ENCODE measurements at places on chromosomes 7 and 10.

DNA sequence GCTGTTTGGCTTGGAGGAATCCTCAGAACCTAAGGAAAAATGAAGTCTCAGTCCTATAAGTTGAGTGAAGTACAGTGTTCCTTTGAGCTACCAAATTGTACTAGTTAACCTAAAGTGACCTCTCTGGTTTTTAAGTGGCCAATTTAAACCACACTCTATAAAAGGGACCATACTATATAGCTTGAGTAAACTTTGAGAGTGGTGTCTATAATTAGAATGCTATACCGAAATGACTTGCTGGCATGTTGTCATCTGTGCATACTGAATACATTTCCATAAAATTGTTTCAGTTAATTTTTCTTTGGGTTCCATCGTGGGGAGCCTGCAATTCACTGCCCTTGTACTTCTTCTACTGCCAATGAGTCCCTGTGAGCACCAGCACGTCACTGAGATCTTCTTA is 151.1 kb downstream of the DKK1 start:
- no peak for DNase-seq

DNA sequence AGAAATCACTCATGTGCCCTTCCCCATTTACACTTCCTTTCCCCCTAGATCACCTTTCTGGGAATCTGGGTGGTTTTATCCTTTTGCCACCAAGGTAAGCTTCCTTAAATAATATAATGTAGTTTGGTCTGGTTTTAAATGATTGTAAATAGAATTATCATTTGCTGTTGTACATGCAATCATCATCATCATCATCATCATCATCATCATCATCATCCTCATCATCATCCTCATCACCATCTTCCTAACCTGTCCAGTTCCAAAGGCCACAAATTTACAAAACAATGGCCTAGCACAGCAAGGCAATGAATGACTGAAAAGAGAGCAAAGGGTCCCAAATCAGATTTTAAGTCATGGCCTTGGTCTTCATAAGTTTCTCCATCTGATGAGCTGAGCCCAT is 329.7 kb downstream of the PLXNA4 start:
- no peak for DNase-seq

- no peak for DNase-seq
Measured at GRCh38 chr7:101905203-101905865, 87.9 kb downstream of the CUX1 start.

DNA sequence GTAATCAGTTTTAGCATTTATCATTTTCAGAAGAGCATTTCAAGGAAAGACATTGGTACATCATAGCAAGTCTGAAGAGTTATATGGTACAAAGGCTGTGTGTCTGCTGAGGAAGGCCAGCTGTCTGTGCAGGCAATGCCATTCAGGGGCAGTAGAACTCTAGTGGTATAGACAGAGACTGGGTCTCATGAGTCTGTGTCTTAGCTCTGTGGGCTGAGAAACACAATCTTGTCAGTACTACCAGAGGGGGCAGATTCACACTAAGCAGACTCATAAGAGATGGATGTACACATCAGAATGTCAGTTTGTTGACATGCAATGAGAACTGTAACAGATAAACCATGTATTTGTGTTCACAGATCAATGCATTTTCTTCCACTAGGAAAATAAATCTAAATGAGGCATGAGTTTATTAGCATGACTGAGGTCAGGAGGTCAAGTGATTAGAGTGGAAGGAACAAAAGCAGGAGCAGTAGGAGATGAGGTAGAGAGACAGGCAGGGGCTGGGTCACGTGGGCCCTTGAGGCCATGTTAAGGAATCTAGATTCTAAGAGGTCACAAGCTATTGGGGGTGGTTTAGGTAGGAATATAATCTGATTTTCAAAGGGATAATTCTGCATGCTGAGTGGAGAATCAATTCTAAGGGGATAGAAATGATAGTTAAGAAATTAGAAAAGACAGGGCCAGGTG is 7.5 kb upstream of the GGCT start:
- no peak for DNase-seq

GRCh38 chr7:128918016-128918665 is 7.6 kb upstream of the KCP start:
- no peak for DNase-seq

- DNase-seq = peak; percentile 64
Measured at GRCh38 chr10:92573798-92574547, at the start of gene IDE. Gene IDE (minus strand): TSS chr10:92574093. CDS start chr10:92574019, 74 bp downstream.

Measured in skeletal muscle cell (primary cell).